Thoracic aorta endothelial cell (primary cell): ENCODE measurements at places on chromosomes 4 and X. TPM values are rescaled to one million over a fixed set of nuclear protein-coding genes. Genes with fewer than 3 reads are reported as not detected.

Gene TMEM47
- total RNA-seq: 67.2 and 83.4 TPM in 2 replicates

Gene WDR17
- total RNA-seq: 0.65 and 0.93 TPM in 2 replicates

Gene NPFFR2
- total RNA-seq: 0.36 and 0.53 TPM in 2 replicates

Gene RAB33A
- 0.27 and 0.43 TPM in 2 replicates for total RNA-seq

Gene PHOX2B
- total RNA-seq: not detected in 2 replicates

Gene AMBN
- total RNA-seq: not detected in 2 replicates

Gene KCND1
- 0.13 and 0.36 TPM in 2 replicates for total RNA-seq
